ENCODE measurements at places on chromosomes 7 and 10. TPM values are rescaled to one million over a fixed set of nuclear protein-coding genes. Genes with fewer than 3 reads are reported as not detected.

DNA sequence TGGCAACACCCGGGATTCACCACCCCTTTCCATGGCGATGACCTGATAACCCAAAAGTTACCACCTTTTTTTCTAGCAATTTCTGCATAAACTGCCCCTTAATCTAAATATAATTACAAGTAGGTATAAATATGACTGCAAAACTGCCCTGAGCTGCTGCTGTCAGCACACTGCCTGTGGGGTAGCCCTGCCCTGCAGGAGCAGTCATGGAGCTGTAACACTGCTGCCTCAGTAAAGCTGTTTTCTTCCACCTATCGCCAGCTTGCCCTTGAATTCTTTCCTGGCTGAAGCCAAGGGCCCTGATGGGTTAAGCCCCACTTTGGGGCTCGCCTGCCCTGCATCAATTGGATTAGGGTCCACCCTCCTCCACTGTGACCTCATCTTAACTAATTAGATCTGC lies 368.8 kb downstream of the SFMBT2 start:
- DNase-seq, result no peak

DNA sequence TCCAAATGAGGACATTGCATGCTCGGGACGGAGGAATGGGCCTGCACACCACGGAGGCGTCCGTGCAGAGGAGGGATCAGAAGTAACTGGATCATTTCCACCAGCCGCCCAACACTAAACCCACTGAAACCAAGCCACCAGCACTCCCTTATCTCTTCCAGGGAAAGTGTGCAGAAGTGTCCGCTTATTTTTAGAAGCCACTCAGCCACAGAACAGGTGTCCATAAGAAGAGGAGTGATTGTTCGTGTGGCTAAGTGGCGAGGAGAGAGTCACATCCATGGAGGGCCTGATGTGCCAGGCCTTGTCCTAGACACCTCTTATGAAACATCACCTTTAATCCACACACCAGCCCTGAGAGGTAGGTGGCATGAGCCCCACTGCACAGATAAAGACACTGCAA lies 407.9 kb upstream of the NPVF start:
- DNase-seq, result no peak

GRCh38 chr7:132771301-132771730 lies 195.0 kb upstream of the PLXNA4 start:
- DNase-seq, result no peak

DNA sequence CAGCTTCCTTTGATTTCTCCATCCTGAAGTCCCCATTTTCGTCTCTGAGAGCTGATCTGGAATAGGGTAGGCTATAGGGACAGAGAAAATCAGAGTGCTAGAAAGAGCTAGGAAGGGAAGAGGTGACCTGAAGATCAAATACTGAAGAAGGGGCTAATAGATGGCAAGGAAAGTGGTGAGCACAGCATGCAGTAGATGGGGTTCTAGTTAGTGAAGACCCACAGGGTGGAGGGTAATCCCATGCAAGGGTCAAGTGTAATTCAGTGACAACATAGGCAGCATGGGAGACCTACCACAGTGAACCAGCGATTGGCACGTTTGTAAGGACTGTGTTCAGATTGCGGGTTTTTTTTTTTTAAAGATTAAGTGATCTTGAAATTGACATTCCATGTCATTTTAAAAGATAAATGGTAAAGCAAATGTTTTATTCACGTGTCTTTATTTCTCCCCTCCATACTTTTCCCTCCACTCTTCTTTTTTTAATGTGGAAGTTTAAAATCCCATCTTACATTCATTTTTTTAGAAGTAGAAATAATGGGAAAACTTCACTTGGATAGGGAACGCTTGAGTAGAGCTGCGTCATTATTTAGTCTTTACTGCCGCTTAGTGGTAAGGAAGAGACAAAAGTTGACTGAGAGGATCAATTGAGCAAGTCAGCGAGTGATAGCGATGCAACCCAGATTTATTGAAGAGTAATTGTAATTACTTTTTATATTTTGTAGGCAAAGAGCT lies 21.0 kb upstream of the ABI1 start:
- peak; percentile 54 for DNase-seq

- peak; percentile 8 for DNase-seq
These were observed 3.2 kb upstream of the HUS1 start for GRCh38 chr7:47982610-47983009.

- peak; percentile 87 for DNase-seq
These were observed 10.7 kb upstream of the KMT2E start for GRCh38 chr7:105003275-105003674.

- DNase-seq, result peak; percentile 20
These were observed 254.0 kb downstream of the KLF6 start for GRCh38 chr10:3530783-3531645.

DNA sequence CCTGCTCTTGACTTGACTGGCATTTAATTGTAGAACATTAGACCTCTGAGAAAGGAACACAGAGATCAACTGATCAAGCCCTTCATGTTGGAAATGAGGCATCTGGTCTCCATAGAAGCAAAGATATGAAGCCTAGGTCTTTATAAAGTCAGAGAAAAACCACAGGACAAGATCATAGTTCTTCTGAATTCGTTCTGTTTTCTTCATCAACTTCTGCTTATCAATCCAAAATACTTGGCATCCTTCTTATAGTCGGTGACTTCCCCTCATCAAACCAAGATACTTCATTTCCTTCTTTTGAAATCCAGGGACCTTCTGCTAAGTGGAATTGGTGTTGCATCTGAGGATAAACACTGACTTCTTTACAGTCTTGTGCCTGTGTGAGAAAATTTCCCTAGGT lies 77.1 kb upstream of the PRKCQ start:
- DNase-seq, result no peak

- DNase-seq, result no peak
These were observed 1160.3 kb upstream of the AUTS2 start for GRCh38 chr7:68438016-68438415.

- DNase-seq, result peak; percentile 42
These were observed 108.6 kb downstream of the SRI start for GRCh38 chr7:88111140-88111743.

Gene BICC1
- 39.1 TPM for total RNA-seq

DNA sequence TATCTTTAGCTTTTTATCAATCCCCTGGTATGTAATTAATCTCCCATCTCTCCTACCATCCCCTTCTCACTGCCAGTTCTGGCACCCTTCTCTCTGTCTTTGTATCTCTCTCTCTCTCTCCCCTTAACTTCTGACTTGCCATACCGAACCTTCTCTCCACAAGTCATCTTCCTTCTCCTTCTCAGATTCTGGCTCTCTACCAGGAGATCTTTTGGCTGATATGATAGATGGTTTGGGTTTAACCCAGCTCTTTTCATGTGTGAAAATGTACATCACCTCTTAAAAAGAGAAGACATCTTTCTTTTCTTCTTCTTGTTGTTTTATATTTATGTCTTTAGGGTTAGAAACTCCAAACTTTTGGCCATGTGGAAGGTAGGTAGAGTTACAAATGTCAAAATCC lies 196.7 kb downstream of the HGF start:
- peak; percentile 6 for DNase-seq

GRCh38 chr7:30888747-30889146 lies 22.9 kb upstream of the AQP1 start:
- DNase-seq, result peak; percentile 83

Gene CDNF
- total RNA-seq, result not detected

DNA sequence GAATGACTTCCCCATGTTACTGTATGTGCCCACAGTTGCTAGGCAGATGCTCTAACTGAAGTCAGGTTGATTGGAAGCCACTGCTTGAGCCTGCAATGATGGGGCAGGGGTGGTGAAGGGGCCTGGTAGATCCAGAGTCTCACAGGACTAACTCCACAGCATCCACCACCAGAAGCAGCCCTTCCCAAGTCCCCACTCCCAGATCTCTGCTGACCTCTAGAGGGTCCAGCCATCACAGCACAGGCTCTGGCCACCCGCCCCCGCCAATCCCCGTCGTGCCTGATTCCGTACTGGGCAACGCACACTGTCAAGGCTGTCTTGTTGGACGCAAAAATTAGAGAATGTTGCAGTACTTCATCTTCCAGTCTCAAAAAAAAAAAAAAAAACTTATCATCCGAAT lies 136.8 kb upstream of the PDE1C start:
- peak; percentile 50 for DNase-seq

- DNase-seq, result peak; percentile 92
These were observed 42.1 kb upstream of the ANAPC16 start for GRCh38 chr10:72173619-72174296.

GRCh38 chr10:129707406-129708388 lies 240.7 kb downstream of the MGMT start:
- DNase-seq, result no peak

- no peak for DNase-seq
These were observed 3.2 kb downstream of the CYP3A7 start for GRCh38 chr7:99731638-99732374.

DNA sequence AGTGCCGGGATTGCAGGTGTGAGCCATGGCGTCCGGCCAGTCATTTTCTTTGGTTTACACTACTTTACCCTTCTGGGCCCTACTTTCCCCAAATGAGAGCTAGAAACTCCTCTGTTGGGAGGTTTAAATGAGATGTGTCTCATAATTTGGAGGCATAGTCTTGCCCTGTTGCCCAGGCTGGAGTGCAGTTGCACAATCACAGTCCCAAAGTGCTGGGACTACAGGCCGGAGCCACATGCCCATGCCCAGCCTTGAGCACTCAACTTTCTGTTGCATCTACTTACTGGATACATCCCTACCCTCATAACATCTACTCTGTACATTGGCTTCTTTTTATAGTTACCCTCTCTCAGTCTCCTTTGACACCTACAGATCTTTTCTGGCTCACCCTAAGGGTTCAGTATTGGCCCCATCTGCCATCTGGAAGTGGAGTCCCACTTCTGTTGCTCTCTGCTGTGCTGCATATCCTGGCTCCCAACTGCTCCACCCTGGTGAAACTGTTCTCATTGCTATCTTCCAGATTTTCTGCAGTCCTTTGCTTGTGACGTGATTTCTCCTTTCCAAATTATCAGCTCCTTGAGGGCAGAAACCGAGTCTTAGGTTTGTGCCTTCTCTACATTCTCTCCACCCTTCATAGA lies 8.4 kb downstream of the EIF4H start:
- no peak for DNase-seq

Gene CALCR
- not detected for total RNA-seq

Gene LDB3
- total RNA-seq, result 0.05 TPM

DNA sequence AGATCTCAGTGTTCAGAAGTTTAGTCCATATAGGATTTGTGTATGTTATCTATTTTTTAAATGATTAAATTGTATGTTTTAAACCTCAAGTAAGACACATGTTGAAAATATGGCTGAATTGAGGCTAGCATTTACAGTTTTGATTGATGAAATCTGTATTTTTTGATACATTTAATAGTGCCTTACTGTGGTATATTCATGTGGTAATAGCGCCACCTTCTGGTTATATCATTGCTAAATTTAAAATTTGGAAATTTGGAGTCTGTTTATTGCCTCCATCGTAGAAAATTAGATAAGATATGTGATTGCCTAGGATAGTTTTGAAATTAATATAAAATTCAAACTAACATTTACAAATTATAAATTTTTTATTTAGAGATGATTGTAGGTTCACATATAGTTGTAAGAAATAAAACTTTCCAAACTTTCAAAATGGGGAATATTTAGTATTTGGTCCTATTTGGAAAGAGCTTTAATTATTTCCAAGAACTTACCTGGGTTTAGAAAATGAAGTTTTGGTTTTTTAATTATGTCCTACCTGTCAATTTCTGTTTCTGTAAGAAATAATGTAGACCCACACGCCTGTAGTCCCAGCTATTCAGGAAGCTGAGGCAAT lies 19.1 kb upstream of the ARMS2 start:
- DNase-seq, result peak; percentile 39

Gene PLXDC2
- 2.8 TPM for total RNA-seq

Gene GDF2
- not detected for total RNA-seq

DNA sequence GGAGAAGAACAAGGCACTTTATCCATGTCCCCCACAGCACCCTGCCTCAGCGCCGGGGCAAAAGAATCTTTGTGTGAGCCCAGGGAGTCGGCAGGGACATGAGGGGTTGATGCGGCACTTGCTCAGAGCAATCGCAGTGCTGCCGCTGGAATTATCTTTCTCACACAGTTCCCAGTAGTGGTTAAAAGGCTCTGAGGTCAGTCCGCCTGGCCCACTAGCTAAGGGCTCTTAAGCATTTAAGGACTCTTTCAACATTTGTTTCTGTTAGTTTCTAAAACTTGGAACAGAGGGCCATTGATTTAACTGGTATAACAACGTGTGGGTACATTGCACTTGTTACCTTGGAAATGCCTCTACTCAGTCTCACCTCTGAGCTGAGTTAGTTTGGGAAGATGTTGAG lies 208.0 kb upstream of the C7orf33 start:
- DNase-seq, result no peak

GRCh38 chr7:33744293-33745075 lies 160.9 kb upstream of the BMPER start:
- DNase-seq, result peak; percentile 42

DNA sequence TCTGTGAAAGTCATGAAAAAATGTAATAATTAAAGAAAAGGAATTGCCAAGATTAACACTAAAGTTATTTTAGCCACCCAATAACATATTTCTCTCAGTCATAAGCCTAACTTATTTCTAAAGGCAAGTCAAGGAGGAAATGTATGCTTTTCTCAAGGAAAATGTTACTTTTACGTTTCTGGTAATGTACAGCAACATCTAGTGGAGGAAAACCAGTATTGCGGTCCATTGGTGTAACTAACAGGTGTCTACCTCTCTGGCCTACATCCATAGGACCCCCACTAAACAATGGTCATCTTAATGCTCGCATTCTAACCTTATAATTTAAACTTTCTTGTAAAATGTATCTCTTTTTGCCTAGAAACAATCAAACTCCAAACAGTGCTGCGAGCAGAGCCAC lies 437.5 kb downstream of the KIF20B start:
- no peak for DNase-seq

Gene LZTS2
- 25.8 TPM for total RNA-seq

Gene GALNT17
- not detected for total RNA-seq

Gene GPER1
- total RNA-seq, result 0.25 TPM

GRCh38 chr10:12699781-12700556 lies 301.5 kb downstream of the CCDC3 start:
- no peak for DNase-seq

Gene KIF11
- 35.0 TPM for total RNA-seq

GRCh38 chr7:15015545-15016314 lies 113.2 kb upstream of the DGKB start:
- peak; percentile 83 for DNase-seq

Gene AKR1C4
- not detected for total RNA-seq

Gene PIP
- total RNA-seq, result not detected

DNA sequence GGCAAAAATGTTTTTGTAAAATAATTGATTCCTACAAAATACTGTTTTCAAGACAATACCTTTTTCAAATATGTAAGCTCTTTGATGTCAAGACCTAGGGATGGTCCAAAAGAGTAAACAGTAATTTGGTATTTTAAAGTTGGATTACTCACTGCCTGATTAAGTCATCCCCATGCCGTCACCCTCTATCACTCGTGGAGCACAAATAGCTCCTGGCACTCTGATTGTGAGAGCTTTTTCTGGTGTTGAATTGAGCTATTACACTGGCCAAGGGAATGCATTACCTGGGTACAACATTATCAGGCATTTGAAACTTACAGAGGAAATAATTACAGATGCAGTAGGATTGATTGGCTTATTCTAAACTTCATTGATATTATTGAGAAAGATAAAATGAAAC lies 231.9 kb upstream of the GRM3 start:
- DNase-seq, result no peak

Gene THSD7A
- total RNA-seq, result 3.1 TPM

GRCh38 chr10:26527018-26527417 lies 88.9 kb downstream of the APBB1IP start:
- DNase-seq, result no peak

- no peak for DNase-seq
These were observed 150.6 kb upstream of the FOXP2 start for GRCh38 chr7:114264023-114264422.

GRCh38 chr10:90321132-90321816 lies 536.6 kb downstream of the HTR7 start:
- peak; percentile 11 for DNase-seq

Gene TRPV6
- total RNA-seq, result not detected
